ENCODE measurements at places on chromosomes 5 and 9.

- DNase-seq = no peak
Observed at GRCh38 chr5:115671939-115672338, 46.1 kb upstream of the TMED7 start.

DNA sequence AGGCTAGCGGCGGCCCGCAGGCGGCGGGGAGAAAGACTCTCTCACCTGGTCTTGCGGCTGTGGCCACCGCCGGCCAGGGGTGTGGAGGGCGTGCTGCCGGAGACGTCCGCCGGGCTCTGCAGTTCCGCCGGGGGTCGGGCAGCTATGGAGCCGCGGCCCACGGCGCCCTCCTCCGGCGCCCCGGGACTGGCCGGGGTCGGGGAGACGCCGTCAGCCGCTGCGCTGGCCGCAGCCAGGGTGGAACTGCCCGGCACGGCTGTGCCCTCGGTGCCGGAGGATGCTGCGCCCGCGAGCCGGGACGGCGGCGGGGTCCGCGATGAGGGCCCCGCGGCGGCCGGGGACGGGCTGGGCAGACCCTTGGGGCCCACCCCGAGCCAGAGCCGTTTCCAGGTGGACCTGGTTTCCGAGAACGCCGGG is 253 bp downstream of the SLC12A2 start:
- no peak for DNase-seq

DNA sequence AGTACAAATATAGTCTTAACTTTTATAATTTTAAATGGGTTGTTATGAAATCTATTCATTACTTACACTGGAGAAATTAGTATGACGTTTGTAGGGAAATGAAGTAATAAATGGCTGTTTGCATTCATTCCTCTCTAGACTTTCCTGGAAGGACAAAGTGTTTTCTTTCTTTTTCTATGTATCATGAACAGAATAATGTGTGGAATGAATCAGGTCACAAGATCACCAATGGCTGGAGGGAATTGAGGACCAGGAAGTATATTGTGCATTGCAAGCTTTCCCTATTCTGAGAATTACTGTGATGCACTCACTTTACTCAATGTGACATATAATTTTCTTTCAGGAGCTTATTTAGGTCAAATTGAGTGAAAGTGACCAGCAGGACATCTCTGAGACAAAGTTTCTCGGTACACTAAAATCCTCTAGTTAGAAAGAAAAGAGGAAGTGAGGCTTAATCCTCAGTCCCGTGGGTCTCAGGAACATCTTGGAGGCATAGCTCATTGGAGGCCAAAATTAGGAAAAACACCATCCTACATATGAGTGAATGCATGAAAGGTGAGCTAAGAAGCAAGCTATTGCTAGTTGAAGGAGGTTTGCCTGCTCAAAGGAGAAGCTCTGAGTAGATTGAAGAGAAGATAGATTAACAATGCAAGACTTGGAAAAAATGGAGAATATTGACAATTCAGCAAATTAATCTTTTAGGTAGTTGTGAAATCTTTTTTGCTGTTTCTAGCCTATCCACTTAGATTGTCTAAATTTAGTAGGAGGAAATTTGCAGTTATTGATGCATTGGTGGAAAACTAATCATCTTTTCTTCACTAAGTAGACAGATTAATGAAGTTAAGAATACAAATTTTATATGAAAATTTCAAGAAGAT is 28.0 kb downstream of the ERAP2 start:
- no peak for DNase-seq

GRCh38 chr5:121432-121831 is 29.5 kb downstream of the PLEKHG4B start:
- DNase-seq = no peak

DNA sequence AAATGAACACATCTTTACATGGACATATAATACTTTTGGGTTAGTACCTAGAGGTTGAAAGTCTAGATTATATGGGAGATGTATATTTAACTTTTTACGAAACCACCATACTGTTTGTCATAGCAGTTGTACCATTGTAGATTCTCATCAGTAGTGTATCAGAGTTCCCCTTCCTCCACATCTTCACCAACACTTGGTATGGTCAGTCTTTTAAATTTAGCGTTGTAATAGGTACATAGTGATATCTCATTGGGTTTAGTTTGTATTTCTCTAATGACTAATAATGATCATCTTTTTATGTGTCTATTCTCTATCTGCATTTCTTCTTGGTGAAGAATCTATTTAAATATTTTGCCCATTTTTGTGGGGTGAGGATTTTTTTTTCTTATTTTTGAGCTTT is 137.5 kb downstream of the NR3C1 start:
- DNase-seq = no peak

Measured in SK-N-MC (cell line).